Activated naive CD4-positive, alpha-beta T cell treated with anti-CD3 and anti-CD28 coated beads, Interleukin-2, amount 50 U/mL, for 72 hours (primary cell): ENCODE measurements at places on chromosomes 3 and 15.

- no peak for DNase-seq
Observed at GRCh38 chr15:51589881-51590568, 32.5 kb downstream of the DMXL2 start.

GRCh38 chr3:195906865-195907683 is 1.3 kb downstream of the TNK2 start:
- DNase-seq = peak; percentile 54

- peak; percentile 77 for DNase-seq
Observed at GRCh38 chr3:44439499-44440295, 37.8 kb downstream of the ZNF445 start.

DNA sequence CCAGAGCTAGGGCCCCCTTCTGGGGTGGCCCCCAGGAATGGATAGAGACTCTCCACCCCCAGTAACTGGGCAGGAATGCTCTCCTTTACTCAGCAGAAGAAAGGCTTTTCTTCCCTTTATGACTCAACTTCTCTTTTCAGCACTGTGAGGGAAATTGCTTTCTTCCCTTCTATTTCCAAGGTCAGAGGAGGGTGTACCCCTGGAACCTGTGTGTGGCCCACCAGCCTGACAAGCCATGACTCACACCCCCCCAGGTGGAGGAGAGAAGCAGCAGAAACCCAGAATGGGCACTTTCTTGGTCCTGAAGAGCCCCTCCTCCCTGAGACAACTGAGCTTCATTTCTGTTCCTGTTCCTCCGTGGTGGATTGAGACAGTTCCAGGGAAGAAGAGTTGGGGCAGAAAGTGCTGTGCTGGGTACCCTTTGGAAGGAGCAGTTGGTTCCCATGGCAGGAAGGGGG is 2.7 kb upstream of the ANKRD63 start:
- DNase-seq = no peak

GRCh38 chr15:98983334-98983733 is 24.3 kb downstream of the PGPEP1L start:
- no peak for DNase-seq

- no peak for DNase-seq
Observed at GRCh38 chr3:159881828-159882309, 106.8 kb upstream of the IL12A start.

DNA sequence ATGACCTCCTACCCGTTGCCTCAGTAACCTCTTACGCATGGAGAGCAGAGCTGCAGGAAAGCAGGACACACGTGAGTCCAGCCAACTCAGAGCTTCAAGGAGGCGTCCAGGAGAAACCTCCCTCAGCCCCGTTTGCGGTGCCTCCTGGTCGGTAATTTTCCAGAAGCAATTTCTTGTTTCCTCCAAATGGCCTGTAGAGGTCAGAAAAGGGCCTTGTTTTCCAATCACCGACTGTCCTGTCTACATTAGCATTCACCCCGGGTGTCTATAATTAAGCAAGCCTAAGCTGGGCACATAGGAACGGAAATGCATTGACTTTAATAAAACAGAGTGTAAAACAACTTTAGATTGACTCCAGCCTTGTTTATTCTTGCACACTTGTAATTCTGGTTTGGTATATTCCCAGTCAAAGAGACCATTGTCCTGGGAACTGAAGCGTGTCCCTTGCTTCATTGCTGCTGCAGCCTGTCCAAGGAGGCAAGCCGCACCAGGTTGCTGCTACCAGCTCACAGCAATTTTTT is 836.2 kb downstream of the AGBL1 start:
- no peak for DNase-seq

DNA sequence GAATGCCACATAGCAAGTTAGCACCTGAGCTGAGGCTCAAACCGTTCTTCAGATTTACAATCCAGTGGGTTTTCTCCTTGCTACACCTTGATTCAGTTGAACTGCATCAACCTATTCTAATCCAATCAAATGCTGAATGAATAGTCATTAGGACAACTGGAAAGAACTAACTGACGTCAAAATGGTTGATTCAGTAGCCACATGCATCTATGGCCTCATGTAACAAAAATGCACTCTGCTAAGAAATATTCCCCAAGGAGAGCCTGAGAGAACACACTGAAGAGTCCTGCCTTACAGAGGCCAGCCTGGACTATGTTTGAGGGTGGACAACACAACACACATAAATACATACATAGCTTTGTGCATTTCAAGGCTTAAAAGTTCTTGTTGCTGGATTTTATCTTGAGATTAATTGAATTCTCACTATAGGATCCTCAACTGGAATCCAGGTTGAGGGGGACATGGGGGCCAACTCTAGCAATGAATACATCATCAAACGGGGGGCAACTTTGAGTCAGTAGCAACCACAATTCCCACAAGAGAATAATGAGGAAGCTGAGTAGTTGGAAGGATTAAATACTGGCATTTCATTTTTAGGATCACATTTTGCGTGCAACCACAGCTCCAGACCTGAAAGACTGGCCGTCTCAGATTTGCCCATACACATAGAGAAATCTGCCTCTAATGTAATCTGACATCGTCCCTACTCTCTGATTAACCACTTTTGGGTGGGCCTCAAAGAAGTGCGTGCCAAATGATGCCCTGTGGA is 280.2 kb upstream of the ICE2 start:
- DNase-seq = no peak

DNA sequence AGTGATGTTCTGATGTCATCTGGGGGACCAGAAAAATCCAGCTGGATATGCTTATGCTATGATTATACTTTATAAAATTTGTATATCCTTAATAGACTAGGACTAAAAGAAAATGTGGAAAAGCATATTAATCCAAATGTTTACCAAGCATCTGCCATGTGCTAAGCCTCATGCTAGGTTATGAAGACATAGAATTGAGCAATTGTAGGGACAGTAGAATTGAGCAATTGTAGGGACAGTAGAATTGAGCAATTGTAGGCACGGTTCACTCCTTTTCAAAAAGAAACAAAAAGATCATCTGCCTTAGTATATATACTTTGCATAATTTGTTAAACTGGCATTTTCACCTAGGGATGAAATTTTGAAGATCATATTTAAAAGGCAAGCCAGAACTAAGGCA is 18.3 kb downstream of the ABHD5 start:
- no peak for DNase-seq

DNA sequence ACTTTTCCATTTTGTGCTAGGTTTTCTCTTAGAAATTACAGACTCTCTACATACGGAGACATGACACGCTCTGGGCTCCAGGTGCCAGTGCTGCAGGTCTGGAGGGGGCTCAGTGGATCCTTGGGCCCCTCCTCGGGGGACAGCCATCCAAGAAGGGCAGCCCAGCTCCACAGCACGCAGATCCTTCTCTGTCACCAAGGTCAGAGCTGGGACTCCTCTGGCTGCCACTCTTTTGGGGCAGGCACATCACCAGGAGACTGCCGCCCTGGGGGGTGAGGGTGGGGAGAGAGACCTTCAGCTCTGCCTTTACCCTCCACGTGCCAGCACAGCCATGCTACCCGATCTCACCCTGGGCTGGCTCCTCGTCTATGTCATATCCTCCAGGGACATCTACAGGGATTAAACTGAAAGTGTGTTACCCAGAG is 65.6 kb downstream of the ATP10A start:
- no peak for DNase-seq

- no peak for DNase-seq
Observed at GRCh38 chr3:89698208-89698830, 590.9 kb downstream of the EPHA3 start.

- DNase-seq = no peak
Observed at GRCh38 chr3:134642445-134643149, 8.2 kb downstream of the KY start.

DNA sequence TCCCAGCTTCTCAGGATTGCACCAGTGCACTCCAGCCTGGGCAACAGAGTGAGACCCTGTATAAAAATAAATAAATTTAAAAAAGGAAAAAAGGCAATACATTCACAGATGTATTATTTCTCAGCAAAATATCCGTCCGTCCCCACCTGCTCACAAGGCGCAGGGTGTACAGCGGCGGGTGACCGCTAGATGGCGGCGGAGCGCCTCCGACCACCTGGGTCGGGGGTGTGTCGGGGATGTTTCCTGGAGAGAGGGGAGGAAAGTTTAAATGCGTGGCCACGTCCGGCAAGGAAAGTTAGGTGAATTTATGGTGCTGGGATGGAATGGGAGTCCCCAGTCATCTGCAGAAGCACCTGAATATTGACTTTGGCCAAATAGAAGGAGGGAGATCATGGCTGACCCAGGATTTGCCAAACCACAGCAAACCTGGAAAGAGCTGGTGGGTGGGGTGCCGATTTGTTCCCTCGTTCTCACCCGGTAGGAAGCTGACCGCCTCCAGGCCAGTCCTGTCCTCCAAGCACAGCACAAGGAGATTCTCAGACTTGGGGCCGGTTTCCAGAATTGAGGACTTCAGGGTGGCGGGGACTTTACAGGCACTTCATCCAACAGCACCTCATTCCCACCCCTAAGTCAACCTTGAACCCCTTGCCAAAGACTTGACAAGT is 88.3 kb downstream of the TMEM266 start:
- DNase-seq = no peak

- DNase-seq = peak; percentile 89
Observed at GRCh38 chr3:170037463-170038433, at the start of gene GPR160. TSS of gene GPR160 (plus strand) at chr3:170037995. CDS start at chr3:170083973, 45,978 bp downstream.

- DNase-seq = no peak
Observed at GRCh38 chr3:60142009-60142408, 1092.2 kb upstream of the CFAP20DC start.

- DNase-seq = no peak
Observed at GRCh38 chr15:67843092-67843501, 3.3 kb upstream of the RNU6-1 start.

DNA sequence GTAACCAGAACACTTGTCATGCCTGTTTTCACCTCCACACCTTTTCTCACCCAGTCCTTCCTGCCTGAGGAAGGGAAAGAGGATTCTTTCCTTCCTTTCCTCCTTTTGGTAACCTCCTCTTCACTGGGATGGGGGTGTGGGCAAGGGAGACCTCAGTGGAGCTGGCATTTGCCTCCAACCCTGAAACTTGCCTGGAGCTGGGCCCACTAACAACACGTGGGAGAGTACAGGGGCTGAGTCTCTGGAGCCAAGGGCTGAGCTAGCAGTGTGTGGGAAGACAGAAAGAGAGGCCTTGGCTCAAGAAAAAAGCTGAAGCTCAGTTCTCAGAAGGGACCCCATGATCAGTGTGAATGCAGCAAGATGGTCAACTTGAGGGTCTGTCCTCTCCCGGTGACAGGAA is 86.6 kb upstream of the SLC6A11 start:
- no peak for DNase-seq

DNA sequence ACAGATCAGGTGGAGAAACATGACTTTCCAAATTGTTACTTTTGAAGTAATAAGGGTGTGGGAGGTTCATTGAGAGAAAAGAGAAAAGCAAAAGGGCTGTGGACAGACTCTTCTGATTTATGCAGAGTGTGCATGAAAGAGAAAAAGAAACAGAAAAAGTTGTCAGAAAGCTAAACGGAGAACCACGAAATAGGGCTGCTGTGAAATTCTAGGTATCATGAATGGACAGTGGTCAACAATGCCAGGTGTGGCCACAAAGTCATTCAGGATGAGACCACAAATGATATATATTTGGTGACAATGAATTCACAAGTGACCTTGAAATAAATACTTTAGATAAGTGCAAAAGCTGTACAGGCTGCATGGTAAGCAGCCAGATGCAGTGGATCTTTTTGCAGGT is 170.1 kb downstream of the IL5RA start:
- DNase-seq = no peak

DNA sequence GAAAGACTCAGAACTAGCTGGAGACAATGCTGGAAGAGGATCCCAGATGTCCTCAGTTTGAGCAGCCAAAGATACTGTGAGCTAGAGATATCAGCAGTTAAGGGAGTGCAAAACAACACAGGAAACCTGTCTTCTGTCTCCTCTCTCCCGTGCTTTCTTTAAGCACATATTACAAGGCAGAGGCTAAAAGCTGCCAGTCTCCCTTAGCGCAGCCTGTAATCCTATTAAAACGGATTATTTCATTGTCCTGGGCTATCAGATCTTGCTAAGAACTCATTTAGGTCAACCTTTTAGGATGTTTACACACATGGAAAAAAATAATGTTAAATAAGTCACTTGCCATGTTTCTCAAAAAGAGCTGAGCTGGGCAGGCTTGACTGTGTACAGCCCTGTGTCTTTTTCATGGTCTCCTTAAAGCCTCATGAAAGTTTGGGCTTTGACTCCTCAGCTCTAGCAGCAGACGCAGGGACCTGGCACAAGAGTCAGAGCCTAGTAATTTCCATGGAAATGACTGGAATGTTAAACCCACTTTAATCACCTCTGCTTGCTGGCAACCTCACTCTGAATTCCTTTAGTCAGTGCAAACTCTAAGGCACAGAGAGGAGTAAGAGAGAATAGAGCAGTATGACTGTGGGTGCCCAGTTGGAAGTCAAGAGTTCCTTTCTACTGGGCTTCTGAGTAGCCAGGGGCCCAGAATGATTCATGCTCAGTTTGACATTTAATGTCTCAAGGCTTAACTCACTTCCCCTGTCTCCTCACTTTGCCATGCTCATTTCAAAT is 491.9 kb downstream of the NTRK3 start:
- no peak for DNase-seq

DNA sequence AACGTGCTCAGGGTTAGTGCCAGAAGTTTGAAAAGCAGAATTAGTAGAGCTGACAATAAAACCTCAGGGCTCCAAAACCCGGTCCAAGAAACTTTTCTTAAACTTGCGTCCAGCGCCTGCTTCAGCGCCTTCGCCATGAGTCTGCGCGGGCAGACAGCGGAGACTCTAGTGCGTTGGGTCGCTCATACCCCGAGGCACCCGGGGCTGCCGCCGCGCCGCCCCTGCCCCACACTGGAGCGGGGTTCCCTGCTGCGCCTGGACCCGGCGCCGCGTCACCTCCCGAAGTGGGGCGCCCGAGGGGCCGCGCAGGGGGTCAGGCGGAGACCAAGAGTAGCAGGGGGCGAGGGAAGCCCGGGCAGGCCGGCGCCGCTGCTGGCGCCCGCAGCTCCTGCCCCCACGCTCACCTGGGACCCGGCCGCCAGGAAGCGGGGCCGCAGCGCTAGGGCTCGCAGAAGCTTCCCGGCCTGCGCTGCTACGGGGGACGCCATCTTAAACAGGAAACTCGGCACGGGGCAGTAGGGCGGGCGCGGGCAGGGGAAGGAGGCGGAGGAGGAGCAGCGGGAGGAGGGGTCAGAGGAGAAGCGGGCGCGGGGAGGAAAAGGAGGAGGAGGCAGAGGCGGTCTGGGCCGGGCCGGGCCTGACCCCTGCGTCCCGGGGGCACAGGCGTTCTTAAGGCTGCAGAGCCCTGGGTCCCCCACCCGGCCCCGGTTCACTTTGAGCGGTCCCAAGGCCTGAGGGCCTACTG is at the start of gene SUCLG2:
Gene SUCLG2 (minus strand): TSS at position 514 of the 745 bp plus-strand sequence. CDS start 26 bp downstream, at position 488.
- peak; percentile 79 for DNase-seq

DNA sequence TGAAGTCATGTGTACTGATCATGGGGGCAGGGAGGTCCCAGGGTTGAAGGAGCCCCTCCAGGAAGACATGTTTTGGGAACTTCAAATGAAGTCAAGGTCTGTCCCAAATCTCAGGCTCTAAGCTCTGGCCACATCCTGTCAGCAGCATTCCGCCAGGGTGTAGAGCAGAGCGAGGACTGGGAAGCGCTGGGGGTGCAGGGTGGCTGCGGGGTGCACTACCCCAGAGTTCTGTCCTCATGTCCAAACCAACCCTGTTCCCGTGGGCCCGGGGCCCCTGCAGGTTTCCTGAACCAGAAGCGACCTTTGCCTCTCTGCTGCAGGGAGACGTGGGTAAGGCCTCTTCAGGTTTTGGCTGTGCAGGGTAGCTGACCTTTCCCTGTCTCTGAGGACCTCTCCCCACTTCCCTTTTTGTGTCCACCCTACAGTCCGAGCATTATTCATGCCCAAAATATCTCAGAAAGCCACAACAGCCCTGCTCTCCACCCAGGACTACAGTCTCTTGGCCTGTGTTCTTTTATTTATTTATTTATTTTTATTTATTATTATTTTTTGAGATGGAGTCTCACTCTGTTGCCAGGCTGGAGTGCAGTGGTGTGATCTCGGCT is 26.6 kb upstream of the FLNB start:
- no peak for DNase-seq

GRCh38 chr15:55475842-55476241 is 32.2 kb downstream of the DNAAF4 start:
- no peak for DNase-seq
